ENCODE measurements at places on chromosomes 5 and 9.

GRCh38 chr9:101673642-101674041 lies 64.8 kb downstream of the GRIN3A start:
- no peak overlapping the region for H3K4me3 ChIP-seq
- H3K4me1 ChIP-seq = no peaks in the 10 kb centered on the region
- no peaks in the 10 kb centered on the region for H3K27me3 ChIP-seq
- H3K27ac ChIP-seq = no peak overlapping the region
- no peaks in the 10 kb centered on the region for H3K36me3 ChIP-seq

DNA sequence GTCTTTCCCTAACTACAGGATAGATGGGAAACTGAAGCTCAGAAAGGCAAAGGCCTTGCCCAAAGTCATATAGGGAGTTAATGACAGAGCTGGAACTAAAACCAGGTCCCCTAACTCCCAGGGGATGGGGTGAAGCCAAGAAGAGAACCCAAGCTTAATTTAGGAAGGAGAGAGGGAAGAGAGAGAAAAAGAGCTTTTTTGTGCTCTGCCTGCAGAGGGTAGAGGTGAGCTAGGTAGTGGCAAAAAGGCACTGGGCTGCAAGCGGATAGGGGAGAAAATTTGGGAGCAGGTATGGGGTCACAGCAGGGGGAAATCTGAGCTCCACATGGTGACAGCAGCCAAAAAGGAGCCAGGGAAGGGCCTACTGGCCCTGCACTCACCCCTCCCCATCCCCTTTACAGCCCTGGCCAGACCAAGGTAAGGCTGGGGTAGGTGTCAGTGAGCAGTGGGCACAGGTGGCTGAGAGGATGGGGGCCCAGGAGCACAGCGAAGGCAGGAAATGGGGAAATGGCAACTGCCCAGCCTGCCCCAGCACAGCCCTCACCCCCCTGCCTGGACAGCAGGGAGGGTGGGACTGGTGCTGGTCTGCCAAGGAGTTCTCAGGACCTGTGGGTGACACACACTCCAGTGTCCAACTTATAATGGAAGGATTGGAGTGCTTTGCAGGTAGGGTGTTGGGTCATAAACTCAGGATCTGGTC lies 3.3 kb downstream of the ENHO start:
- H3K4me1 ChIP-seq = peaks cover 8% of the 10 kb centered on the region
- H3K27me3 ChIP-seq = peaks cover 2% of the 10 kb centered on the region
- no peak overlapping the region for H3K27ac ChIP-seq
- H3K36me3 ChIP-seq = no peaks in the 10 kb centered on the region
- H3K4me3 ChIP-seq = no peak overlapping the region
- DNase-seq = no peak

- H3K27ac ChIP-seq = no peak within 1 kb of the TSS
- no peak within 1 kb of the TSS for H3K4me3 ChIP-seq
- H3K27me3 ChIP-seq = no peaks in the 10 kb centered on the region
- no peak for DNase-seq
Observed at GRCh38 chr5:170783498-170784247, at the start of gene GABRP. Gene GABRP (plus strand): TSS chr5:170783725. CDS start chr5:170788616, 4,891 bp downstream.

- H3K4me1 ChIP-seq = peaks cover 67% of the 10 kb centered on the region
- DNase-seq = no peak
- no peak overlapping the region for H3K27ac ChIP-seq
- H3K27me3 ChIP-seq = no peaks in the 10 kb centered on the region
Observed at GRCh38 chr9:38022995-38023394, 46.0 kb downstream of the SHB start.

DNA sequence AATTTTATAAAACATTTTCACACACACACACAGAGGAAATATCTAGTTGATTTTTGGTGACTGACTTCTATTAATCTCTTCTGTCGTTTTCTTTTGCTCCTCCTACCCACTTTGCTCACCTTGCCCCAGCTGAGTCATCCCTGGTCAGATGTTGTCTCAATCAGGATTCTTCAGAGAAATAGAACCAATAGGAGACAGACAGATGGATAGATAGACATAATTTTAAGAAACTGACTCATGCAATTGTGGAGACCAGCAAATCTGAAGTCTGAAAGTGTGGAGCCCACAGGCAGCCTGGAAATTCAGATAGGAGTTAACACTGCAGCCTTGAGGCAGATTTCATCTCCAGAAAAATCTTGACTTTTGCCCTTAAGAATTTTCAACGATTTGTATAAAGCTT lies 37.0 kb upstream of the PIK3R1 start:
- H3K27me3 ChIP-seq = no peaks in the 10 kb centered on the region
- H3K27ac ChIP-seq = no peak overlapping the region
- H3K4me3 ChIP-seq = no peak overlapping the region
- DNase-seq = peak; percentile 3
- H3K36me3 ChIP-seq = no peaks in the 10 kb centered on the region

DNA sequence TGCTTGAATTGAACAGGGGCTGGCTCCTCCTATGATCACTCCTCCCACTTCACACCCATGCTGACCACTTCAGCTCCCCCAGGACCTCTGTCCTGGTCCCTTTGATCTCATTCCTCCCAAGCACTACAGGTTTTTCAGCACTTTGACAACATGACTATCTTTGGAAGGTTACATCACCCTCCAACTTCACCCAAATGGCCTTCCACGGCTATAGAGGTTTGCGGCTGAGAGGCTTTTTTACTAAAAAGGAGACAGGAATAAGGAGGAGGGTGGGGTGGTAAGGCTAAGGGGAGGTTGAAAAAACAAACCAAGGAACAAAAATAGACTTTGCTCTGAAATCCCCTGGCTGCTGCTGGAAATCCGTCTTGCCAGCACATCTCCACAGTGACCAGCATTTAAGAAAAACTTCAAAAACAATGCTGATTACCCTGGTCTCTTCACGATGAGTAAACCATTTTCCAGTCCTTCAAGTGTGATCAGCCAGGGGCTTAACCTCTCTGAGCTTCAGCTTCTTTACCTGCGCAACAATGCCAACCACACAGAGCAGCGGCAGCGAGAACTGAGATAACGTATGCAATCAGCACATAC lies 102.7 kb downstream of the DPYSL3 start:
- peaks cover 15% of the 10 kb centered on the region for H3K4me1 ChIP-seq
- H3K27me3 ChIP-seq = no peaks in the 10 kb centered on the region
- H3K4me3 ChIP-seq = no peak overlapping the region
- no peak for DNase-seq
- no peak overlapping the region for H3K27ac ChIP-seq

- H3K4me3 ChIP-seq = no peak overlapping the region
- no peak for DNase-seq
- no peaks in the 10 kb centered on the region for H3K36me3 ChIP-seq
- H3K27me3 ChIP-seq = no peaks in the 10 kb centered on the region
- H3K27ac ChIP-seq = no peak overlapping the region
Observed at GRCh38 chr5:138989720-138990119, 114.6 kb upstream of the LRRTM2 start.

DNA sequence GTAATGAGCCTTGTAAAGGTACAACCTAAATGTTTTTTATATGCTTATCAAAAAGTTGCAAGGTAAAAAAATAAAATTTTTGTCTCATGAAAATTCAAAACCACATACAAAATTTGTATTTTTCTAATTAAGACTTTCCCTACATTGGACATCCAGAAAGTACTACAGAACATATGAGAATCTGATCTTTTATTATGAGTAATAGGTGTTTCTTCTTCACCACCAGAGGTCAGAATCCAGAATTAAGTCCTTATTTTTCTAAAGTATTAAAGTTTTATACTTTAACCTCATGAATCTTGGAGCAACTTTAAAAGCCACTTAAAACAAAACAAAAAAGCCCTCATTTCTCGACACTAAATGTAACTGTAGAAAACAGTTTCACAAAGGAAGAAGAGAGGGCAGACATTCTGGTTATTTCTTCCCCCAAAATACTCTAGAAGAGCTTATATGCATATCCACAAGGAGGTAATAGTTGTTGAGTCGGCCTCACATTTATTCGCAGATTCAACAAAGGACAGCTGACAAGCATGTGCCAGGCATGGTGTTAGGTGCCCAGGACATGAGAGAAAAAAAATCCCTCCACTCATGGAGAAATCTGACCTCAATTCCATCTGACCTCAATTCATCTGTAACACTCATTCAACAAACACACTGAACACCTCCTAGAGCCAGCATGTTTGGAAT lies 69.3 kb downstream of the MLLT3 start:
- no peak overlapping the region for H3K4me3 ChIP-seq
- no peaks in the 10 kb centered on the region for H3K36me3 ChIP-seq
- no peaks in the 10 kb centered on the region for H3K4me1 ChIP-seq

- peaks cover 14% of the 10 kb centered on the region for H3K4me1 ChIP-seq
- H3K36me3 ChIP-seq = no peaks in the 10 kb centered on the region
- no peak overlapping the region for H3K4me3 ChIP-seq
Observed at GRCh38 chr5:55538661-55539060, 3.9 kb upstream of the PLPP1 start.

DNA sequence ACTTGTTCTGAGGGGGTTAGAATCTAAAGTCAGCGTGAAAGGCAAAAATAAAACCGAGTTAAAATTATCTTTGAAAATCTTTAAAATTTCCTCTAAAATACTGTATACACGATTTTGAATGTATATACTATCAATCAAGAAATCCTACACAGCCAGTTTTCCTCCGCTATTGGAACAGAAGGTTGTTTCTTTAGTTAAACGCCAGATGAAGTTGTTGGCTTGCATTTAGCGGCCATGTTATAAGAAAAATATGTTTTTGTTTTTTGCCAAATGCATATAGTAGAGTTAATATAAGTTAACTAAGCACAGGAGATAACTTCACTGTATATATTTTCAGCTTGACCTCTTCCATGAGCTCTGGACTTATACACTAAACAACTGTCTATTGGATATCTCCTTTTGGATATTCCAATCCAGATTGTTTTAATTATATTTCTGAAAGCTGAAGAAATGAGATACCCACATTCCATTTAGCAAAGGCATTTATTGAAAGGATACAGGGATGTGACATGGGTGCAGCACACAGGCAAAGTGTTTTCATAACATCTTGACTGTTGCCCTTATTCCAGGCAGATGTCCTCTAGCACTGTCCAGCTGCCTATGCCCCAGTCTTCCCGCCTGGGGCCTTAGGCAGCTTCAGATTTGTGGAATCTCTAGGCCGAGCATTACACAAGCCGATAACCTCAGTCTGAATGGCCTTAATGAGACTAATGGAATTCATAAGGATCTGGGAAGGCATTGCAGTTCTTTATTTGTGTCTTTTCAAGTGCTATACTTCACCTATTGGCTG lies 10.0 kb upstream of the ATG10 start:
- H3K4me3 ChIP-seq = no peak overlapping the region
- no peaks in the 10 kb centered on the region for H3K36me3 ChIP-seq
- no peak for DNase-seq
- no peak overlapping the region for H3K27ac ChIP-seq

GRCh38 chr5:84411832-84412605 lies 27.3 kb upstream of the EDIL3 start:
- H3K4me1 ChIP-seq = no peaks in the 10 kb centered on the region
- H3K4me3 ChIP-seq = no peak overlapping the region
- no peaks in the 10 kb centered on the region for H3K36me3 ChIP-seq
- H3K27me3 ChIP-seq = no peaks in the 10 kb centered on the region
- no peak overlapping the region for H3K27ac ChIP-seq

GRCh38 chr9:15642369-15642962 lies 89.6 kb downstream of the CCDC171 start:
- no peak overlapping the region for H3K27ac ChIP-seq
- H3K36me3 ChIP-seq = no peaks in the 10 kb centered on the region
- DNase-seq = peak; percentile 43
- H3K27me3 ChIP-seq = no peaks in the 10 kb centered on the region
- no peak overlapping the region for H3K4me3 ChIP-seq
- H3K4me1 ChIP-seq = no peaks in the 10 kb centered on the region

- peaks cover 19% of the 10 kb centered on the region for H3K27me3 ChIP-seq
- no peak overlapping the region for H3K27ac ChIP-seq
- no peaks in the 10 kb centered on the region for H3K4me1 ChIP-seq
- H3K4me3 ChIP-seq = no peak overlapping the region
Observed at GRCh38 chr9:101652601-101653175, 57.9 kb upstream of the PPP3R2 start.

DNA sequence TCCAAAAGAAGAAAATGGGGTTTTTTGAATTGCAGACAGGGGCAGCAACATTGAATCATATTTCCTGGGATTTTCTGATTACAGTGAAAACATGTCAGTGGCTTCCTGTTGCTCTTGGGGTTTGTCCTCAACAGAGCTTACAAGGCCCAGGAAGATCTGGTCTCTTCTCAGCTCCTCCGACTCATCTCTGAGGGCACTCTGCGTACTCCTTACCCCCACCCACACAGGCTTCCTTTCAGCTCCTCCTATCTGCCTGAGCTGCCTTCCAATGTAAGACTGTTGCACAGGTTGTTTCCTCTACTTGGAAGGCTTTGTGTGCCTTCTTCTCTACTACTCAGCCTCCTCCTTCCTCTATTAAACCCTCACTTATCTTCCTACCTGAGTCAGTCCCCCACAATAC lies 245.1 kb upstream of the MEF2C start:
- H3K27ac ChIP-seq = no peak overlapping the region
- no peaks in the 10 kb centered on the region for H3K36me3 ChIP-seq
- no peaks in the 10 kb centered on the region for H3K4me1 ChIP-seq
- no peak for DNase-seq
- no peak overlapping the region for H3K4me3 ChIP-seq
- no peaks in the 10 kb centered on the region for H3K27me3 ChIP-seq

DNA sequence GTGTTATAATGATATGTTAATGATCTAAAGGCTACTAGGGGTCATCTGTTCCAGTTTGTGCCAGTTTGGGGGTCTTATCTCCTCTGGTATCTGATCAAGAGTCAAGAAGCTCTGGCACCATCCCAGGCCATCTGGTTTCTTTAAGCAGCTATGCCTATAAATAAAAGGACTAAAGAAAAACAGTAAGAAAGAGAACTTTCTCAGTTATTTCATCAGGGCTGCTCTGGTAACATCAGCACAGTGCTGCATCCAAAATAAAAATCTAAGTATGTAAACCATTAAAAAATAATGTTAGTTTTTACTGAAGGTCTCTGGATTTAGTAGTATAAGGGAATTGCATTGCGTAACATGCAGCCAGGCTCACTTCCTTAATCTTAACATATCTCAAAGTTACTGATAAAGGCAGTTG lies 185.0 kb downstream of the NR2F1-AS1 start:
- H3K27me3 ChIP-seq = no peaks in the 10 kb centered on the region
- H3K4me3 ChIP-seq = no peak overlapping the region
- no peaks in the 10 kb centered on the region for H3K36me3 ChIP-seq
- no peaks in the 10 kb centered on the region for H3K4me1 ChIP-seq
- H3K27ac ChIP-seq = no peak overlapping the region
- DNase-seq = no peak
